Activated CD8-positive, alpha-beta memory T cell treated with anti-CD3 and anti-CD28 coated beads, Interleukin-2, amount 10 ng/mL, durations not matched to agents 7 days and 5 days (primary cell): ENCODE measurements at places on chromosomes 7 and 10.

GRCh38 chr7:14055813-14056212 is 66.3 kb upstream of the ETV1 start:
- DNase-seq, result no peak

- no peak for DNase-seq
Observed at GRCh38 chr7:16660702-16661464, 14.9 kb downstream of the BZW2 start.

DNA sequence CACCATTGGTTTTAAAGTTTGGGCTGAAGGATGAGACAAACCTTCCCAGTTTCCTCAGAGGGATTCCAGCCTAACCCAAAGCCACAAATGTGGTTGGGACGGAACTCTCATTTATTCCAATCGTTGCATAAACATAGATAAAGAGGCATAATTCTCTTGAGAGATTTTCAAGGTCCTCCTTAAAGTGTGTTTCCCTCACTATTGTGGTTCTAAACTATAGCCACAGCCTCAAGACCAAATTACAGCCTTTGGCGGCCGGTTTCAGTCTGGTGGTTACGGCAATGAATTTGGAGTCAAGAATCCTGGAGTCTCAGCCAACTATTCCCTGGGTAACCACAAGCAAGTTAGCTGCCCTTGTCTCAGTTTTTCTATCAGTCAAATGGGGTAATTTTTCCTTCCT is 42.6 kb downstream of the SEM1 start:
- DNase-seq, result no peak

- DNase-seq, result no peak
Observed at GRCh38 chr7:81693080-81693479, 76.8 kb downstream of the HGF start.

DNA sequence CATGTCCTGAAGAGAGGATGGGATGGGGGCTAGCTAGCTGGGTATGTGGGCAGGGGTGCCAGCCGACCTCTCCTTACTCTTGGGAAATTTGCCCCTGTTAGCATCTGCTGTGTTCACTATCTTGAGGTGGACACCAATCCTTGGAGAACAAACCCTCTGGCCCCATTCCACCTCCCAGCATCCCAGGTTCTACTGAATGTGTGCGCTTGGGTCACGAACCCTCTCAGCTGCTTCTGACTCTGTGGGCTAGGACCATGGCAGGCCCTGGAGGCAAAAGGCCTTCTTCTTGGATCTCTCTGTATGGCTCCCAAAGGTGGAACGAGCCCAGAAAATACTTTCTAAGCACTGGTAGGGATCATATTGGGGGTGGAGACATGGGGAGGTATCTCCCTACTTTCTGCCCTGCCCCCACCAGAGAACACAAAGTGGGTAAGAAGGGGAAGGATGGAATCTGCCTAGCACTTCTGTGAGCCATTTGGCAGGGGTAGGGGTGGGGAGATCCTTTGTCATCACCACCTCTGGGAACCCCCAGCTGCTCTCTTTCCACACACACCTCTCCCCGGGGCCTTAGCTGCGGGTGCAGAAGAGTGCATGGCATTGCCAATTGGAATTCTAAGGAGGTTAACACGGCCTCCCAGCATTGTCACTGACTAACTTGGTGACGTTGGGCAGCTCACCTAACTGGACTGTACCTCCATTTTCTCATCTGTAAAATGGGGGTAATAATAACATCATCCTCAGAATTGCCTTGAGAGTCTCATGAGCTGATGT is 7.7 kb downstream of the UNC5B start:
- no peak for DNase-seq

- DNase-seq, result no peak
Observed at GRCh38 chr10:13634207-13634606, 47.4 kb downstream of the PRPF18 start.

DNA sequence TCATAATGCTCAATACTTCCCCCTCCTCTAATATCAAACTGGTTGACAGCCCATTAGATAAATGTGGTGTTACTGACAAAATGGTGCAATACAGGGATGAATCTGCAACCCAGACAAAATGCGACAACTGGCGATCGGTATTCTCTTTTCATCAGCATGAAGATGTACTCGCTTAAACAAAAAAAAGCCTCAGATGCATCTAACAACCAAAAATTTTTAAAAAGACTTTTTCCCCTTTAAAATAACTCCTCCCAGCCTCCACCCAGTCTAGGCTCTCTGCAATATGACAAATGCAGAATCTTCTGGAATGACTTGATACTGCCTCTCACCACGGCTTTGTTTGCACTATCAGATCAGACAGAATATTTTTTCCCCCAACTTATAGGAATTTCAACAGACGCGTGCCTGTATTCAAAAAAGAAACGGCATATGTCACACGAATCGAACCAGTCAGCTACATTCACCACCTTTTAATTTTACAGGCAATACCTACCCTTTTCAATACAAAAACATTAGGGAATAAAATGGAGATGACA is 1.2 kb downstream of the YWHAG start:
- DNase-seq, result no peak

GRCh38 chr7:100570954-100571828 is 2.5 kb downstream of the SAP25 start:
- DNase-seq, result no peak

DNA sequence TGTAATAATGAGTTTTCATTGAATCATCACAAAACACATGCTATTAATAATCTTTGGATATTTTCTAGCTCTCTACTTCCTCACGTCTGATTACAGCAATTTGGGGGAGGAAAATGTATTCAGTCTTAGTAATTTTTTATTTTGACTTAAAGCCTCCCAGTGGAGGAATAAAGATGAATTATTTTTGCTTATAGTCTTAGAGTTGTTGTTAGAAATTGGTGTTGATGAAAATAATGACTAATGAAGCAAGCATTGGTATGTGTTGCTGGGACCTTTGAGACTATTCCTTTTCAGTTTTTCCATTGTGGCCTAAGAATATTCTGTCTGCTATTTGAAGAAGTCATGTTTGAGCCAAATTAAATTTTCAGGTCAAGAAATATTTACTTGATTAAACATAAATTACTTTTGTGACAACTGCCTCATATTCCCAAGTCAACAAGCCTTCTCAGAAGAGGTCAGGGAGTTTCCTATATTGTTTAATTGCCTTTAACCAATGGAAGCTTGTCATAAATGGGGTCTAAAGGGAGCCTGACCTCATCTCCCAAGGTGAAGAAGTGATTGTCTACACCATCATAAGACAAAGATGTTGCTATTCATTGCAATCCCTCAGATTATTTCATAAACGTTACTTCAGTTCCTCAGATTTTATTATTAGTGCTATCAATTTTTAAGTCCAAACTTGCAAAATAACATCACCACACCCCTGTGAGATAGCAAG is 90.0 kb downstream of the ST7 start:
- no peak for DNase-seq

DNA sequence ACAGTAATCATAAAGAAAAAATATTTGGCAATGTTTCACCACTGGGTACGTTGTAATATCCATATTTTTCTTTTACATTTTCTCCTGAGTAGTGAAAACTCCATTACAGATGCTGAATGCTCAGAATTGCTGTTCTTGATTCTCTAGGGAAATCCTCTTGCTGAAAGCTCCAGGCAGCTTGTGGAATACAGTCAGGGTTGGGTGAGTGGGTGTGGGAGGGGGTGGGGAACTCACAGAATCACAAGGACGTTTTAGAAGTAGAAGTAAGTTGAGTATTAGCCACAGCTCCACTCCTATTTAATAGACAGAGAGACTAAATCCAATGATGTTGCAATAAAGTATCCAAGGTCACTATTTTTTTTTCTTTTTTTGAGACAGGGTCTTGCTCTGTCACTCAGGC is 1270.9 kb downstream of the TYW1 start:
- DNase-seq, result no peak

GRCh38 chr10:118986815-118987790 is 42.4 kb upstream of the NANOS1 start:
- DNase-seq, result no peak

GRCh38 chr7:104825099-104825498 is 188.9 kb upstream of the KMT2E start:
- DNase-seq, result no peak

DNA sequence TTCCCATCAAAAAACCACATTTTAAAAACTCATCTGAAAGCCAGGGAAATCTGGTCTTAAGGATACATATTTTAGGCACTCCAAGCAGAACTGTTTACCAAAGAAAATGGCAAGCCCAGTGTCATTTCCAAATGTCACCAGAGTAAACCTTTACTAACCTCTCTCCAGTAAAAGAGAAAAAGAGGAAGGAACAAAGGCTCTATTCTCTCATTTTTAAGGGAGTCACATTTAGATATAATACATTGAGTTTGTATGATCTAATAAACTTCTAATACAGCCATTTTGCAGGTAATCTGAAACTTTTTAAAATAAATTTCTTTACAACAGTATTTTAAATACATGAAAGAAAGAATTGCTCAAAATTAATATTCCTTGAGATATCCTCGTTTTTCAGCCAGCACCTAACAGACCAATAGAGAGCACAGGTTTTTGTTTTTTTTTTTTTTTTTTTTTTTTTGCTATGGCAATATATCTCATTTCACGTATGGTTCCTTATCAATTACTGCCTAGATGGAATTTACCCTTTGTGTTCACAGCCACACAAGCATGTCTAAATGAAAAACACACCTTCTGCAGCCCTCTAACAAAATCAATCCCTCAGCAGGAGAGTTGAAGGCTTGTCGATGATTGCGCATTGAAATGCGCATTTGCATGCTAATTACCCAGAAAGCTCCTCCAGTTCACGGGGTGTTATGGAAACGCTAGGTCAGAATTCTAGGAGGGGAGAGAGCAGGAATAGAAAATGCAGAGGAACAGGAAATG is 39.8 kb upstream of the MSRB2 start:
- DNase-seq, result no peak

DNA sequence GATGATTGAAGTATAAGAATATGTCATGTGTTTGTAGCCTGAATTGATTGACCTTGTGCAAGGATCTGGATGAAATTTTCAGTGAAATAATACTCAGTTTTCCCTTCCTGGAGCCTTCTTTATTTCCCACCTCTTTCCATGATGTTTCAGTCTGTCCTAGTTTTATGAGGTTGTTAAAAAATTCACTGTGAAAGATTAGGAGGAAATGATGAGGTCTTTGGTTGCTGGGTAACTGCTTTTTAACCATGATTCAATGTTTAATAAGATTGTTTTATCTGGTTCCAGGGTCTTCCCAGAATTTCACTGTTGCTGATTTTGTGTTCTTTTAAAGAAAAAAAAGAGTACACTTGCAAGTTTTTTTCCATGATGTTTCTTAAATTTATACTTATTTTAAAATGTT is 221.5 kb downstream of the MBL2 start:
- no peak for DNase-seq

- DNase-seq, result no peak
Observed at GRCh38 chr7:14020339-14020900, 31.0 kb upstream of the ETV1 start.

DNA sequence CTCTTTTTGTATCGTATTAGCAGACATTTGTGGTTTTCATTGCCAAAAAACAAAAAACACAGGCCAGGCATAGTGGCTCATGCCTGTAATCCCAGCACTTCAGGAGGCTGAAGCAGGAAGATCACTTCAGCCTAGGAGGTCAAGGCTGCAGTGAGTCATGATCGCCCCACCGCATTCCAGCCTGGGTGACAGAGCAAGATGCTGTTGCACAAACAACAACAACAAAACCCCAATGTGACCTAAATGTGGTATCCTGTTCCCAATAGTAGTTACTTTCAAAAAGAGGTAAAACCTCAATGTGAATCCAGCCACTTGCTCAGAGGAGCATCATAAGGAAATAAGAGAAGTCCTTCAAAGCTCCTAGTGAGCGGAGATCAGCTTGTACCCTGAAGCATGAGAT is 45.8 kb upstream of the SKAP2 start:
- DNase-seq, result no peak

DNA sequence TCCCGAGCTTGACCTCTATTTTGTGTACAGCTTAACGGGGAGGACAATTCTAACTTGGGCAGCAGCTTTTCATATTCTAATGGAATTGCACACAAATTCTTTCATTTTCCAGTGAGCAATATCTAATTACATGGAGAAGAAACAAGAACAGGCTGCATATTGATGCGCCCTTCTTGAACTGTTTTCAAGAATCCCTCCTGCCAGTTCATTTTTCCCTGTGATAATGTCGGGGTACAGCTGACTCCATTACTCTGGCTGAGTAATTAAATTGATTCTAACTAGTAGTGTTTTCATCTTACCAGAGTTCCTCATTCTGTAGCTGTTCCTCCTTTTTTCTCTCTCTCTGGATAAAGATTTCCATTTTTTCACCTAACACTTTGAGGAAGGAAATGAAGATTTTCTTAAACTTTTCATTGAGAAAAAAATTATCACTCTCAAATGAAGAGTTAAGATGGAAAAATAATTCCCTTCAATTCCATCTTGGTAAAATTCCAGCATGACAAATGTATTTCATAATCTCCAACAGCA is 190.9 kb downstream of the FANK1 start:
- no peak for DNase-seq

GRCh38 chr7:81811956-81812865 is 42.4 kb upstream of the HGF start:
- no peak for DNase-seq

DNA sequence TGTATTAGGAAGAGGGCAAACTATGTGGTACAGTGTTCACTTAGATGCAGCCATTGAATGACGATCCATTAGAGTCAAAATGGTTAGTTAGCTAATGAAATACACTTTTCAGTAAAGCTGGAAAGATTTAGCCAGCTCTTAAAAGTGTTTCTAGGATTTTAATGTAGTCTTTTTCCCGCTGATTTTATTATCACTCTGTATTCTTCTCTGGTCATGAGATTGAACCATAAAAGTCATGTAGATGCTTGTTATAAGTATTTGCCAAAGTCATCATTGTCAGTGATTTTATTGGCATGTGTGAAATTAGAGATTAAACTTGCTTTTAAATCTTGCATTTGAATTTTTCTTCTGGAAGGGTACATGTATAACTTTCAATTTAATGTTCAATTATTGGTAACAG is 93.8 kb downstream of the ADK start:
- DNase-seq, result no peak

- DNase-seq, result no peak
Observed at GRCh38 chr7:156504687-156505545, 135.7 kb upstream of the RNF32 start.

DNA sequence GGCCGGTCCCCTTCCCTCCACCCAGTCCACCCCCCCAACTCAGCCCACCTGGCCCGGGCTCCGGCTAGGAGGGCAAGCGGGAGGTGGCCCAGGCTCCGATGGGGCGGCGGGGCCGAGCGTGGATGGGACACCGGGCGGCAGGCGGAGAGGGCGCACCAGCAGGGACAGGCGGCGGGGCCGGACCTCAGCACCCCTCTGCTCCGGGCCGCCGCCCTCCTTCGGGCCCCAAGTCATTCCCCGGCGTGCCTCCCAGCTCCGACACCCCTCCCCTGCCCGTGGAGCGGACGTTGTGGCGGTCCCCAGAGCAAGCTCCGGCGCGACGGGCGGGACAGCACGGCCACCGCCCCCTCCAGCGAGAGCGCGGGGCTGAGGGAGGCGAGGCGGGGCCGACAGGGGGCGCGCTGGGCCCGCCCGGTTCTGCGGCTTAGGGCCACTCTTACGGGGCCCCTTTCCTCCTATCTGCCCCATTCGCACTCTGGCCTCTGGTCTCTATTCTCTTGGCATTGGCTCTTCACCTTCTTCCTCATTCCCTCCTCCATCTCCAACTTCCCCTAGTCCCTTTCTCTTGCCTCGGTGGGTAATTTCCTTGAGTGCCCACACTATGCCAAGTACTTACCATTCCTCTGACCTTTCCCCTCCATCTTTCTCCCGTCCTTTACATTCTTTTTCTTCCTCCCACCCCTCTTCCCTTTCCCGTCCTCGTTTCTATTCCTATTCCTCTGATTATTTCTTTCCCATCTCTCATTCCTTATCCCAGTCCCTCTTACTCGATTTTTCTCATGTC is 701 bp upstream of the GBX1 start:
- DNase-seq, result peak; percentile 67

- DNase-seq, result no peak
Observed at GRCh38 chr10:95279042-95279820, 11.6 kb downstream of the PDLIM1 start.

GRCh38 chr7:66741-67140 is 125.6 kb upstream of the FAM20C start:
- DNase-seq, result no peak
